Cardiac muscle cell (in vitro differentiated cells and primary cell): ENCODE measurements at places on chromosomes 13 and 19. TPM values are rescaled to one million over a fixed set of nuclear protein-coding genes. Genes with fewer than 3 reads are reported as not detected.

- H3K4me3 ChIP-seq: no peak overlapping the region
- no peaks in the 10 kb centered on the region for H3K36me3 ChIP-seq
- DNase-seq: peak; percentile 85
- no peak overlapping the region for H3K27ac ChIP-seq
- H3K27me3 ChIP-seq: no peaks in the 10 kb centered on the region
Observed at GRCh38 chr13:76677043-76677442, 209.2 kb downstream of the KCTD12 start.

GRCh38 chr13:46720189-46720588, 76.8 kb downstream of the ESD start:
- no peak overlapping the region for H3K4me3 ChIP-seq
- no peak for DNase-seq
- H3K4me1 ChIP-seq: peaks cover 4% of the 10 kb centered on the region
- H3K27ac ChIP-seq: no peak overlapping the region

- no peaks in the 10 kb centered on the region for H3K36me3 ChIP-seq
- H3K4me1 ChIP-seq: no peaks in the 10 kb centered on the region
- no peak overlapping the region for H3K27ac ChIP-seq
- no peaks in the 10 kb centered on the region for H3K27me3 ChIP-seq
- no peak overlapping the region for H3K4me3 ChIP-seq
- DNase-seq: no peak
Observed at GRCh38 chr13:86476656-86477055, 677.4 kb upstream of the SLITRK6 start.

ZNF426 gene
- 13.9 and 16.2 TPM in 2 replicates for total RNA-seq

- no peak overlapping the region for H3K27ac ChIP-seq
- H3K4me3 ChIP-seq: no peak overlapping the region
- H3K27me3 ChIP-seq: no peaks in the 10 kb centered on the region
- no peaks in the 10 kb centered on the region for H3K36me3 ChIP-seq
Observed at GRCh38 chr19:23281663-23282276, 31.6 kb upstream of the ZNF724 start.
